ENCODE measurements at places on chromosomes 4 and X. TPM values are rescaled to one million over a fixed set of nuclear protein-coding genes. Genes with fewer than 3 reads are reported as not detected.

DNA sequence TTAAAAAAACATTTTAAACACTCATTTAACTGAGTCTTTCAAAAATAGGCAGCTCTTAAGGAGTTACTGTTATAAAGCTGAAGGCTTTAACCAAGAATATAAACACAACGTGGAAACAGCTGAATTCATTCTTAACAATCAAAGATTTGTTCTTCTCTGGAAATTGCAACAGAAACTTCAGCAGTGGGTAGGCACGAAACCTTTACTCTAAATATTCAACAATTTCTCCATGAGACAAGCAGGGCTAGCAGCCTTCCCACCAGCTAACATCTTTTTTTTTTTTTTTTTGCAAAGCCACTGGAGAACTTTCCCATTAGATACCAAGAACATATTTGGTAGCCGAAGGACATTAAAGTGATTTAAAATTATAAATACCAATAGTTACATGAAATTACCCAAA, 78.2 kb upstream of the PRSS48 start:
- peaks cover 2% of the 10 kb centered on the region for H3K4me1 ChIP-seq
- no peak for DNase-seq

DNA sequence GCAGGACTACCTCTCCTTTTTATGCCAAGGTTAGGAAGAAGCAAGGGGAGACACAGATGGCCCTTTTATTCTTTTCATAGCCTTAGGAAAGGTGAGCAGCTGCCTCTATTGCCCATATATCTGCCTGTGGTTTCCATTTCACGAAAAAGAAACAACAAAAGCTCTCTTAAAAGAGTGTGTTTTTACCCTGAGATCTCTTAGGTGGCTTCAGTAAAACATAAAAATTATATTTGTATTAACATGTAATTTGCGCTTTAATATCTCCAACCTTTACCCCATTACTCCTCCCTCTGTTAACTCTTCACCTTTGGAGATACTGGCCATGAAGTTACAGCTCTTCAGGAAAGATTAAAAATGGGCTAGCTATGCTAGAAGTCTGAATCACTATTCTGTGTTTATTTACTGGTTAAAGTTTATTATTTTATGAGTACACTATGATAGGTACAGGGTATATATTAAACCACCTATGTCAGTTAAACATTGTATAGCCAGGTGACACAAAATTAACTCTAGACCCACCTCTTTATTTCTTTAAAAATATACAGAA, 15.0 kb upstream of the SULT1B1 start:
- H3K4me3 ChIP-seq = no peak overlapping the region
- no peaks in the 10 kb centered on the region for H3K27me3 ChIP-seq
- DNase-seq = no peak
- H3K27ac ChIP-seq = no peak overlapping the region

DNA sequence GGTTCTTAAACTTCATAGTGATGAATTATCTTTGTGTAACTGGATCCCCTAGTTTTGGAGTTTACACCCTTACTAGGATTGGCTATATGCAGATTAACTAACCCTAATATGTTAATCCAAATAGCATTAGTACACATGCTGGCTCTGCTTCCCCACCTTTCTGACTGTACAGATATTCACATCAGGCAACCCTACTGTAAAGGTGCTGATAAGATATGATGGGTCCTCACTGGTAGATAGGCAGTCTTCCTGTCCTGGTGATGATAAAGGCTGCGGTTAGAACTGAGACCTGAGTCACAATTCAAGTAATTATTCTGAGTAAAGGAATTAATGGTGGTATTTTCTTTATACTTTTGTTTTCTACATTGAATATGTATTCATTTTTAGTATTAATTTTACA, 118.6 kb downstream of the COL4A5 start:
- no peaks in the 10 kb centered on the region for H3K27me3 ChIP-seq
- DNase-seq = no peak
- H3K27ac ChIP-seq = no peak overlapping the region
- no peaks in the 10 kb centered on the region for H3K36me3 ChIP-seq
- no peak overlapping the region for H3K4me3 ChIP-seq
- peaks cover 2% of the 10 kb centered on the region for H3K4me1 ChIP-seq

- H3K27me3 ChIP-seq = no peaks in the 10 kb centered on the region
- no peak for DNase-seq
- H3K4me3 ChIP-seq = no peak overlapping the region
- no peaks in the 10 kb centered on the region for H3K4me1 ChIP-seq
Measured at GRCh38 chrX:152641256-152641875, 3.7 kb downstream of the GABRQ start.

DNA sequence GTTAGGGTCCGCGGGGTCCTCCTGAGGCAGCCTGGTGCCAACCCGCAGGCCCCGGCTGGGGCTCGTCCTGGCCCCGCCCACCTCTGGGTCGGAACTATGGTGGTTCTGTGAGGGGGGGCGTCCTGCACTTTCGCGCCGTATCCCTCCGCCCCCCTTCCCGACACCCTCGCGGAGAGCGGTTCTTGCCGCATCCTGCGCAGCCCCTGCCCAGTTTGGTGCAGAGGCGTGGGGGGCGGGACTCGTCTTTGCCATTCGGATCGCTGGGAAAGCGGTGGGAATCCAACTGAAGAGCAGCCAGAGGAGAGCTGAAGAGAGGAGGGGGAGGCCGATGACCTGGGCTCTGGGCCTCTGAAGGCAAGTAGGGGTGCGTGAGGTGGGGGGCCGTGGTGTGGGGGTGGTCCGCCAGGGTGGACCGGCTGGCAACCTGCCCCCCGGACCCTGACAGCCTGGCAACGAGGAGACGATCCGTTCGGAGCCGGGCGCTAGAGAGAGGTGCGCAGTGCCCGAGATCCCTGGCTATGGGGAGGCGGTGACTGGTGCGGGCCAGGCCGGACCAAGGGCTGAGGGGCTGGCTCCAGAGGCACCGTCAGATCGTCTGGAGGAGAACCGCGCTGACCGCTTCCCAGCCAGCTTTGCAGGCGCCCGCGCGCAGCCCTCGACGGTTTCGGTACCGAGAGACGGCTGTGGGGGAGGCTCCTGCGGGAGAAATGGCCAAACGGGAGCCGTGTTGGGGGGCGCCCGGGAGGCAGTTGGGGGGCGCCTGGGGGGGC, at the start of gene GPRASP1:
Gene GPRASP1 (plus strand): TSS at position 242 of the 770 bp plus-strand sequence. CDS start 2,431 bp downstream, outside the sequence.
- H3K4me1 ChIP-seq = no peaks in the 10 kb centered on the region
- H3K4me3 ChIP-seq = peak within 1 kb of the TSS; percentile 69
- H3K36me3 ChIP-seq = no peaks in the 10 kb centered on the region
- H3K27me3 ChIP-seq = no peaks in the 10 kb centered on the region
- DNase-seq = peak; percentile 85

GRCh38 chr4:6473264-6474052, 1.0 kb upstream of the PPP2R2C start:
- DNase-seq = no peak
- H3K27me3 ChIP-seq = no peaks in the 10 kb centered on the region
- H3K27ac ChIP-seq = no peak overlapping the region
- H3K4me3 ChIP-seq = no peak overlapping the region
- no peaks in the 10 kb centered on the region for H3K36me3 ChIP-seq
- no peaks in the 10 kb centered on the region for H3K4me1 ChIP-seq

DNA sequence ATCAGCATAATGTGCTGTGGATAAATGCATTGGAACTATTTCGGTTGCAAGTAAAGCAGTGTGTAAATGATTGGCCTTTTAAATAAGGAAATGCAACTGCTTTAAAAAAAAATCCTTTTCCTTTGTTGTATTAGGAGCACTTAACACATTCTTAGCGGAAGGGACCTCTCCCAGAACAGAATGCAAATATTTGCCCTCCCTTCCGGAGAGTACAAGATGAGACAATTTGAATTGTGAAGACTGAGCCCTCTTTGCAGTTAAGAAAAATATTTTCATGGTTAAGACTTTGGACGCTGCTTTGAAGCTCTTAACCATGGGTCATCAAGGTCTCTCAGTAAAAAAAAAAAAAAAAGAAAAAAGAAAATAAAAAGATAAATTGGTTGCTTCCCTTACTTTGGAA, 9.5 kb upstream of the NOX1 start:
- no peaks in the 10 kb centered on the region for H3K27me3 ChIP-seq
- DNase-seq = no peak

The ERVMER34-1 gene
- not detected for polyA plus RNA-seq

The XAGE1A gene
- polyA plus RNA-seq = not detected

The MAP3K15 gene
- not detected for polyA plus RNA-seq
